IPS DF 19.7 (cell line): ENCODE measurements at places on chromosomes 1 and 21.
A peak's percentile ranks its signal among the peaks of the same experiment; 100 is the strongest.

GRCh38 chr1:224711876-224712275 is 95.8 kb downstream of the CNIH3 start:
- no peak for DNase-seq

DNA sequence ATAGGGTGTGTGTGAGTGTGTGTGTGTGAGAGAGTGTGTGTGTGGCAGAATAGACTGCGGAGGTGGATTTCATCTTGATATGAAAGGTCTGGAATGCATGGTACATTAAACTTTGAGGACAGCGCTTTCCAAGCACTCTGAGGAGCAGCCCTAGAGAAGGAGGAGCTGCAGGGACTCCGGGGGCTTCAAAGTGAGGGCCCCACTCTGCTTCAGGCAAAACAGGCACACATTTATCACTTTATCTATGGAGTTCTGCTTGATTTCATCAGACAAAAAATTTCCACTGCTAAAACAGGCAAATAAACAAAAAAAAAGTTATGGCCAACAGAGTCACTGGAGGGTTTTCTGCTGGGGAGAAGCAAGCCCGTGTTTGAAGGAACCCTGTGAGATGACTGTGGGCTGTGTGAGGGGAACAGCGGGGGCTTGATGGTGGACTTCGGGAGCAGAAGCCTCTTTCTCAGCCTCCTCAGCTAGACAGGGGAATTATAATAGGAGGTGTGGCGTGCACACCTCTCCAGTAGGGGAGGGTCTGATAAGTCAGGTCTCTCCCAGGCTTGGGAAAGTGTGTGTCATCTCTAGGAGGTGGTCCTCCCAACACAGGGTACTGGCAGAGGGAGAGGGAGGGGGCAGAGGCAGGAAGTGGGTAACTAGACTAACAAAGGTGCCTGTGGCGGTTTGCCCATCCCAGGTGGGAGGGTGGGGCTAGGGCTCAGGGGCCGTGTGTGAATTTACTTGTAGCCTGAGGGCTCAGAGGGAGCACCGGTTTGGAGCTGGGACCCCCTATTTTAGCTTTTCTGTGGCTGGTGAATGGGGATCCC is 18.3 kb upstream of the HDAC1 start:
- peak; percentile 96 for DNase-seq

DNA sequence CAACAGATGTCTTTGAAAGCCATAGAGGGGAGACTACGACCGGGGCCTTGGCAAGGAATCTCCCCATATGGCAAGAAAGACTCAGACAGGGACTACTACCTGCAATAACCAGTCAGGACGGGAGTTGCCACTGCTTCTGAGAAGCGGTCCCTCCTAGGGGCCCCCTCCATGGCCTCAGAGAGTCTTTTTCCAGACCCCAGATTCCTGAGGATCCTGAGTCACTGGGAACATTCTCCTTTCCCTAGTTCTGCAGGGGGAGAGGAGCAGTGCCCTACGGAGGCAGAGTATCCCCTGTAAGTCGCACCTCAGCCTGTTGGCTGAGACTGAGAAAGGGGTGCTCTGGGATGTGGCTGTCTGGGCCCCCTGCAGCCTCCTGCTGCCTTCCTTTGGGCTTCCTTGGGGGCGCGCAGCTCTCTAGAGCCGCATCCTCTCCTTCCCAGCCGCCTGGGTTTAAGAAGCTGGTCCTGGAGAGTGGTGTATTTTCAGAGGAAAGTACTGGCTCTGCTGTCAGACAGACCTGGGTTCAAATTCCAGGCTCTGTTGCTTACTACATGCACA is 7.8 kb downstream of the GLIS1 start:
- DNase-seq, result no peak

DNA sequence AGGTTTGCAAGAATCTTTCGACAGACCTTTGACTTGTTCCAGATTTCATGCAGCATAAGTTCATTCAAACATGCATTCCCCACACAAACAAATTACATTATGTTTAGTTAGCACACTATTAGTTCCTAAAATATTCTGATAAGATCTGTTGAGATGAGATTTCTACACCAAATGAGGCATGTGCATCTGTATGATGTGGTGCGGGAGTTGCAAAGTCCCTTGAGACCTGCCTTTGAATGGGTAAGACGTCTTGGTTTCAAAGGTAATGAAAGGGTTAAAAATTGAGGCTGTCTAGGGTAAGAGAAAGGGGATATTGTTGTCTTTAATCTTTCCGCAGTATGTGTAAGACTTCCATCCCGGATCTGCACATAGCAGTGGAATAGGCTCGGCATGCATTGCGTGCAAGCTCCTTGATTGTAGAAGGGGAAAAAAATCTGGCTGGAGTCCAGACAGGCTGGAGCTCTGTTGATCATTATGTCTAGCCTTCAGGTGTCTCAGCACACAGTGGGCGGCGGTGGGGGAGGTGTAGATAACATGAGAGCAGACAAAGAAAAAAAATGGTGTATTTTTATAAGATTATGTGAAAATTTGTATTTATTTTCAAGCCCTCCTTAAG is 296.6 kb downstream of the PTPRC start:
- DNase-seq, result no peak

- no peak for DNase-seq
Measured at GRCh38 chr1:21641967-21642739, 27.0 kb downstream of the RAP1GAP start.

DNA sequence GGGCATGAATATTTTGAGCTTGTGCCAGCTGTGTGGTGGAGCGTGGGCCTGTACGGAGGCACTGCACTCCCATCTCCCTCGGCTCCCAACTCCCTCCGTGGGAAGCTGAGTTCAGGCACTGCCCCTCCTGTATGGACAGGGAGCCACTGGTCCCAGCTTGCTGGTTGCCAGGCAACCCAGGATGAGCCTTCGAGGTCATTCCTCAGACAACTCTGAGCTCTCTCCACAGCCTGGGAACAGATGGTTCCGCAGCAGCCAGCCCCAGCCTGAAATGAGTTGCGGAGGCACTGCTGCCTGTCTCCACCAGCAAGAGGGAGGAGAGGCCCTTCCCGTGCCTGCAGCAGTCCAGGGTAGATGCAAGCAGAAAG is 58.4 kb upstream of the TENT5B start:
- no peak for DNase-seq

DNA sequence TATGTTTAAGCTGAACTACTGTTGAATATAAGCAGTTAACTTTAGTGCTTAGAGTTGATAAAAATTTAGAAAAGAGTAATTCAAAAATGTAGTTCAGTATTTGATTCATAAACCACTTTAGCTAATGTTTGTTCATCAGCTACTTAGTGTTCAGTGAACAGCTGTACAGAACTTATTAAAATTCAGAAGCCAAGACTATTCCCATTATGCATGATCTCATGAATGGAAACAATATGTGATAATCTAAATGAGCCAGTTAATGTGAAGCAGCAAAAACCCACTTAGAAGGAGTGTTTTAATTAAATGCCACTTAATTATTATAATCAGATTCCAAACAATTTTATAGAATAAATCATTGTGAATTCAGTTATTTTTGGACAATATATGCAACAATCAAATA is 92.9 kb upstream of the NEGR1 start:
- DNase-seq, result no peak

GRCh38 chr1:239178961-239179360 is 207.4 kb upstream of the CHRM3 start:
- DNase-seq, result no peak

DNA sequence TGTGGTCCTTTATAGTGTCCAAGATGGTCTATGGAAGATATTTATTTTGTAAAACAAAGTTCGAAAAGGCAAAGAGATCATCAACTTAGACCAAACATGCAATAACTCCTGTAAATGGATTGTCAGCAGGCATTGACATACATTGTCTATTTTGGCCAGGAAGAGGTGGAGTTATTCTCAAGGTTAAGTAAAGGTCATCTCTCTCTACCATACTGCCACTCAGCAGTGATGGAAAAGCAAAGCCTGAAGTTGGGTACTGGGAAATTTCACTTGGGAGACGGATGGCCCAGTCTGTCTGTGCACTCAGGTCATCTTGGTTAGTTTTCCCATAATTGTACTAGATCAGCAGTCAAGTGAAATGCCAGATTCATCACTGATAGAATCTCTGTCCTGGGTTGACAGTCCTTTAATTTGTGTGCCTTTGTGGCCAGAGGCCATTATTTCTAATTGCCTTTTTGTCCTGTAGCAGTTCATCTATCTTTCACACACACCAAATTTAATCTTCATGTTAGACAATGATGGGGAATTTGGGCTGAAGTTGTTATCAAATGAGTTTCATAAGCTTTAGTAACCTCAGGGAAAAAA is 17.5 kb downstream of the PIGP start:
- no peak for DNase-seq

DNA sequence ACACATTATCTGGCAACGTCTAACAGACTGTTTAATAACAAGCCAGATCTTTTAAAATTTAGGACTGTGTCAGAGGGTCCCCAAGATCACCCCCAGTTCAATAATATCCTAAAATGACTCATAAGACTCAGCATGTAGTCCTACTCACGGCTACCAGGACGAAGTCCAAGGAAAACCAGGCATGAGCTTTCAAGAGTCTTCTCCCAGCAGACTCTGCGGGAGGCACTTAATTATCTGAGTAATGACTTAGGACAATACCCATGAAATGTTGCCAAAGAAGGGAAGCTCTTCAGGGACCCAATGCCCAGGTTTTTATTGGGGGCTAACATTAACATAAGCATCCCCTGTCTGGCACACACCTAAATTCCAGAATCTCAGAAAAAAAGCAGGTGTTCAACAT is 7.0 kb downstream of the HFM1 start:
- DNase-seq, result no peak

GRCh38 chr1:216997069-216997468 is 273.8 kb upstream of the ESRRG start:
- DNase-seq, result no peak

- no peak for DNase-seq
Measured at GRCh38 chr1:160438935-160439334, 38.6 kb downstream of the VANGL2 start.

DNA sequence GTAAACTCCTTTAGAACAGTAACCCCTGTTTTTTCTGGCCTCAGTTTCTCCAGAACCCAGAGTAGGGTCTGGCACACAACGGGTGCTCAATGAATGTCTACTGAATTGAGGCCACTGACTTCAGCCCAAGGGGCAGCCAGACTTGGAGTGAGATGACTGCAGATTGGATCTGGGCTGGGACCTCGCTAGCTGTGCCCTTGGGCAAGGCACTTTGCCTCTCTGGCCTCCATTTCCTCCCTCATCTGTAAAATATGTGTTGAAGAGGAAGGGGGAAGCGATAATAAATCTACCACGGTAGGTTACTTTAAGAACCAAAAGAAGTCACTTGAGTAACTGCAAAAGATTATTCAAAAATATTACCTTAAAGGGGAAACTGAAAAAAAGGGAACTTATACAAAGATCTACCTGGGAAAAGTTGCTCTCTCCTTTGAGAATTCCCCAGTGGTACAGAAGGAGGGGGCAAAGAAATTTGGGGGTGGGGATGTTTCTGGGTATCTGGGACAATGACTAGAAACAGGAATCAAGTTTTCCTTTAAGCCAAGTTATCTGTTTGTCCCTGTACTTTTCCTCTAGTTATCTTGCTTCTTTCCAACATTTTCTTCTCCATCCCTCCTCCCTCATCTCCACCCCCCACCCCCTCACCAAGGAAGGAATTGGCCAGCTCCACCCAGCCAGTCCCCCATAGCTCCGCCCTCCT is 394 bp upstream of the GRHL3 start:
- no peak for DNase-seq

GRCh38 chr1:232863544-232864275 is 58.5 kb downstream of the MAP10 start:
- DNase-seq, result no peak

DNA sequence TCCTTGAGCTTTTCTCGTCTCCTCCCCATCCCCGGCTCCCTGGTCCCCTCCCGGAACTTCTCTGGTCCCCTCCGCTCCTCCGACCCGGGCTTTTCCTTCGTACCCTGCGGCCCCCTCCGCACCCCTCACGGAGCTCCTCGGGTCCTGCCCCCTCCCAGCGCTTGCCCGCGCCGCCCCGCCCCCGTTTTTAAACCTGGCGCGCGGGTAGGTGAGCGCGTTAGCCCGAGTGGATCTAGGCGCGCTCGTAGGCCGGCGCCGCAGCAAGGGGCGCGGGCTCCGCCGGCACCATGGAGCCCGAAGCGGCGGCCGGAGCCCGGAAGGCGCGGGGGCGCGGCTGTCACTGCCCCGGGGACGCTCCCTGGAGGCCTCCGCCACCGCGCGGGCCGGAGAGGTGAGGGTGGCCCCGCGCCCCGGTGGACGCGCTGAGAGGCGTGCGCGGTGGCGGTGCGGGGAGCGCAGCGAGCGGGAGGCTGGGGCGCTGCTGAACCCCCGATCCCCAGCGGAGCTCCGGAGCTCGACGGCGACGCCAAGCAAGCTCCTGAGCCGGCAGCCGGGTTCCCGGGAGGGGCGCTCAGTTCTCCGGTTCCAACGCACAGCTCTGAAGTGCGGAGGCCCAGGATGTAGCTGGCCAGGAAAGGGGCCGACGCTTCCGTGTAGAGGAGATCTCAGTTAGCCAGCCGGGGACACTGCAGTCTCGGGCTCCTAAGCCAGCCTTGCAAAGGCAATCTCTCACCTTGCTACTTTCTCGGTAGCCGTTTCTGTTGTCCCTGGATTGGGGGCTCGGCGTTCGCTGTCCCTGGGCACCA is at the start of gene RIPPLY3:
Gene RIPPLY3 (plus strand): TSS at position 217 of the 806 bp plus-strand sequence. CDS start 71 bp downstream, at position 288.
- DNase-seq, result no peak

DNA sequence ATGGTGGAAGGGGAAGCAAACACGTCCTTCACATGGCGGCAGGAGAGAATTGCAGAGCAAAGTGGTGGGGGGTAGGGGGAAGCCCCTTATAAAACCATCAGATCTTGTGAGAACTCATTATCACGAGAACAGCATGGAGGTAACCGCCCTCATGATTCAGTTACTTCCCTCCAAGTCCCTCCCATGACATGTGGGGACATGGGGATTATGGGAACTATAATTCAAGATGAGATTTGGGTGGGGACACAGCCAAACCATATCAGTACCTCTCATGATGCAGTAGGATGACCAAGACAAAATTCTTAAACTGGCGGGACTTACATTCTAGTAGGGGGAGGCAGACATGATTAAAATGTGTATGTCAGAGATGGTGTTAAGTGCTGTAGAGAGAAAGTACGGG is 38.8 kb downstream of the WNT4 start:
- DNase-seq, result no peak

DNA sequence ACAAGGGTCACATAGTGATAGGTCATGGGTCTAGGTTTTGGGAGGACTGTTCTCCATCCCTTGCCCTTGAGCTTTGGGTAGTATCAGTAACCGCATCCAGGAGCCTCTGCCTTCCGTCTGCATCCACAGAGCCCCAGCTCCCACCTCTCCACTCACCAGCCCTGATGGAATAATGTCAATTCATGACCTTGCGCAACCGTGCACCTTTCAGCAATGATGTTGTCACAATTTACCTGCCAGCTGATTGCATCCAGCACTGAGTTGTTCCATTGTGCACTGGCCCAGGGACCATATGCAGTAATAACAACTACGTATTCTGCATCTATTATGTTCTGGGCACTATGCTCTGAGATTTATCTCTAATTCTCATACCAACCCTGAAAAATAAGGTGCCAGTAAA is 1.4 kb downstream of the CAPN8 start:
- no peak for DNase-seq

GRCh38 chr1:210920258-210920657 is 213.7 kb downstream of the KCNH1 start:
- DNase-seq, result no peak

DNA sequence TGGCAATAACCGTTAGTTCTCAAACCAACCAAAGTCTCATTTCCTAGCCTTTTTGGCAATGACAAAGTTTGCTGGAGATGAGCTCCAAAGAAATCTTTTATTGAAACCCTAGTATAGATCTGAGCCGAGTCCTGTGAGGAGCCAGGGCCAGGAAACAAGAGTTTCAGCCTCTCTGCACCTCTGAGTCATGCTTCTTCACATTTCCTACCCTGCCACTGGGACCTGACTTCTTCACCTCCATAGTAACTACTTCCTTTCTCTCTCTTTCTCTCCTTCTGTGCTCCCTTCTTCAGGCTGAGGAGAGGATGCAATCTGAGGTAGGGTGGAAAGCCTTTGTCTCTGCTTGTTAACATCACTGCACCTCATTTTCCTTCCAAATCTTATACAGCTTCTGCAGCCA is 38.7 kb upstream of the IPO9 start:
- no peak for DNase-seq
